ENCODE measurements at places on chromosomes 2 and 18.

- no peaks in the 10 kb centered on the region for H3K4me1 ChIP-seq
- no peaks in the 10 kb centered on the region for H3K27me3 ChIP-seq
- DNase-seq = no peak
- H3K36me3 ChIP-seq = no peaks in the 10 kb centered on the region
- no peak overlapping the region for H3K27ac ChIP-seq
- H3K4me3 ChIP-seq = no peak overlapping the region
These were observed 739.5 kb upstream of the CDH2 start for GRCh38 chr18:28916456-28916855.

DNA sequence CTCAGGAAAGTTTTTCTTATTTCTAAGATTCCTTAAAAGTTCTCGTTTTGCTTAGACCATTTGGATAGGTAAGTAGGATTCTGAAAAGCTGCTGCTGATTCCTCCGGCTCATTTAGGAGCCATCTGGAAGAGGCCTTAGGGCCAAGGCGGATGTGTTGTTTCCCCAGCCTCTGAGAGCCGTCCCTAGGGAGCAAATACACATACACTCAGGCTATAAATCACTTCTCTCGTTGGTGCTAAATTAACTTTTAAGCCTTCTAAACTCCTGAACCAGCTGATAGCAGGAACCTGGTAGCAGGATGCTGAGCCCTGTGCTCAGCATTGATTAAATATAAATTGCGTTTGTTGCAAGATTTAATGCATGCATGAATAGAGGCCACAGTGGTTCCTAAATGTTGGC, 109.8 kb downstream of the ADCYAP1 start:
- H3K4me3 ChIP-seq = no peak overlapping the region
- no peaks in the 10 kb centered on the region for H3K36me3 ChIP-seq
- no peaks in the 10 kb centered on the region for H3K27me3 ChIP-seq
- no peak for DNase-seq
- peaks cover 20% of the 10 kb centered on the region for H3K4me1 ChIP-seq

DNA sequence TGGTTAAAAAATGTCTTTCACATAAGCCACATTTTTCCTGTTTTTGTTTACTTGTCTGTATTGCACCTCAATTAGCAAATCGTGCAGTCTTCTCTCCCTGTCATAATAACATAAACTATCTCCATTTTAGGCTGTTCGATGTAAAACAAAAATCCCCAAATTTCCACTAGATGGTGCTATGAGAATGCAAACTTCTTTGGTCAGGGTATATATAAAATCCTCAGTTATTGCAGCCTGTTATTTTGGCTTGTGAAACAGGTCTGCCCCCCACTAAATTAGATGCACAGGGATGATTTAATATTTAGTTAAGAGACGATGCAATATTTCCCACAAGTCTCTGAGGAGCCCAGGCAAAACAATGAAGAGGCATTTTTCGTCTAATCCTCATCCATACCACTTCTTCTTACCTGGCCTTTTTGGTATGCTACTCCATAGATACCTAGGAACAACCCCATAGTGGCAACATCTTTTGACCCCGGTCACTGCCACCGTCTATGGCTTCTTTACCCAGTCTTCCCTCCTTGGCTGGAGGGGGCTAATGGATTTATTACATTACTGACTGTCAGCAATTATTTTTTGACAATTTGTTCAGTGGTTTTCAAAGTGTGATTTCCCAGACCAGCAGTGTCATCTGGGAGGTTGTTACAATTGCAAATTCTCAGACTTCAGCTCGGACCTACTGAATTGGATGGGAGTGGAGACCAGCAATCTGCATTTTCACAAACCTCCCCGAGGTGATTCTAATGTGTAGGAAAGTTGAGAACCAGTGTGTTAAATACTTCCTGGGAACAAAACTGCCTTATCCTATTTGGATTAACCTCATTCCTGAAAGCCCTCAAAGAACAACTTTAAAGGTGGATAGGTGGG, 117.4 kb upstream of the CWC22 start:
- no peak overlapping the region for H3K4me3 ChIP-seq
- no peaks in the 10 kb centered on the region for H3K27me3 ChIP-seq
- no peaks in the 10 kb centered on the region for H3K36me3 ChIP-seq
- peaks cover 3% of the 10 kb centered on the region for H3K4me1 ChIP-seq

GRCh38 chr2:134140251-134140661, 113.6 kb upstream of the MGAT5 start:
- H3K4me1 ChIP-seq = peaks cover 25% of the 10 kb centered on the region
- H3K27ac ChIP-seq = no peak overlapping the region
- no peaks in the 10 kb centered on the region for H3K36me3 ChIP-seq
- no peak overlapping the region for H3K4me3 ChIP-seq

DNA sequence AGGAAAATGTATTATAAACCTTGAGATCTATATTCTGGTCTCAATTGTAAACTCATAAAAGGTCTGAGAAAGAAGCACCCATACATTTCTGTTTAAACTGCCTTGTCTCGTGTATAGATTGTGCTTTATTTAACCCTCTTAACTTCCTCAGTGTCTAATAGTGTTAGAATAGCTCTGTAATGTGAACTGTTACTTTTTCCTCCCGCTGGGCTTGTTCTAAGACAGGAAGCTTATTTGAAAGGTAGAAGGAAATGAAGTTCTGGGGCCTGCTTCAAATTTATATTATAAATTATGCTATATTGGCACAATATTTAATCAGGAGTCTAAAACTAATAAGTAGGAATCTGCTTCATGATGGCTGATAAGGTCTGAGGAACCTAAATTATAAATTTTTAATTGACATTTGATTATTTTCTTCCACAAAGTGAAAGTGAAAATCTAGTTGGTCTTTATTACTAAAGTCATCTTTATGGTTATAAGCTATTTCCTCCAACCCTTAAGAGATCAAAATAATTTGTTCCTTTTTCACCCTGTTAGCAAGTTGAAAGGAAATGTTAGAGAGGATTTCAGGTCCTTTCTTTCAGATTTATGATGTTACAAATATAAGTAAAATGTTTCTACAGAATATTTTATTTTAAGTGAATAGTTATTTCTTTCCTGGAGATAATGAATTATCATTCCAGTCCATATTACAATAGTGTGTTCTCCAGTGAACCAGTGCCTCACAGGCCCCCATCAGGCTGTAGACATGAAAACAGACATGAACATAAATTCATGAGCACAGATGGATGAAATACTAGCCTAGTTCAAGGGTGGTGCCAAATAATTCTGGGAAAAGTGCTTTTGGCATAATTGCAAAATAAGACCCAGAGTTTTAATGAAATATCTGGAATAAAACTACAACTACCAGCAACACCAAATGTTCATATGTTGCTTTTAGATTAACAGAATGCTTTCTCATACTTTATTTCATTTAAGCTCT, 7.9 kb downstream of the MFSD6 start:
- no peaks in the 10 kb centered on the region for H3K27me3 ChIP-seq
- H3K4me3 ChIP-seq = no peak overlapping the region
- no peak for DNase-seq
- H3K36me3 ChIP-seq = no peaks in the 10 kb centered on the region
- H3K27ac ChIP-seq = no peak overlapping the region
- peaks cover 5% of the 10 kb centered on the region for H3K4me1 ChIP-seq

DNA sequence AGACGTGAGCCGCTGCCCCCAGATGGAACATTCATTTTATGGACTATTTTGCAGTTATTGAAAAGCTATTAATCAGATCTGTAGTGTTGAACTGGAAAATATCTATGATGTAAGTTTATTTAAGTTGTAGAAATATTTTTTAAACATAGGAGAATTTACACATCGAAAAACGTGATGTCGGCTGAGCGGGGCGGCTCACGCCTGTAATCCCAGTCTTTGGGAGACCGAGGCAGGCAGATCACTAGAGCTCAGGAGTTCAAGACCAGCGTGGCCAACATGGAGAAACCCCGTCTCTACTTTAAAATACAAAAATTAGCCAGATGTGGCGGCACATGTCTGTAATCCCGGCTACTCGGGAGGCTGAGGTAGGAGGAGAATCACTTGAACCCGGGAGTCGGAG, 2.0 kb upstream of the TIA1 start:
- no peaks in the 10 kb centered on the region for H3K4me1 ChIP-seq
- H3K4me3 ChIP-seq = no peak overlapping the region
- DNase-seq = no peak
- no peaks in the 10 kb centered on the region for H3K27me3 ChIP-seq

DNA sequence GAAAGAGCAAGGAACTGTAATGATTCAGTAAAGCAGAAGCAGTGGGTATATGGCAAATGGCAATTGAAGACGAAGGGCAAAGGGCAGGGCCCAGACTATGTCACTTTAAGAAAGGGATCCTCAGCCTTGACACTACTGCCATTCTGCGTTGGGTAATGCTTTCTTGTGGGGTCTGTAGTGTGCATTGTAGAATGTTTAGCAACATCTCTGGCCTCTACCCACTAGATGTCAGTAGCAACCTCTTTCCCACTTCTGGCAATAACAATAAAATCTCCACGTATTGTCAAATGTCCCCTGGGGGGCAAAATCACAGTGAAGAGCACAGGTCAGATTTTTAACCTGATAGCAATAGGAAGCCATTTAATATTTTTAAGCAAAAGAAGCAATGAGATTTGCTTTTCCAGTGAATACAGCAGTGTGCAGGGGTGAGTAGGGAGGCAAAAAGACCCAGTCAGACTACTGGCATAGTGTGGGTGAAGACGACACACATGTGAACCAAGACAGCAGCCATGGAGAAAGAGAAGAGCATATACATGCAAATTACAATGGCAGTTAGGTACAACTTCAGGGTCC, 209.5 kb downstream of the DYM start:
- no peaks in the 10 kb centered on the region for H3K27me3 ChIP-seq
- no peaks in the 10 kb centered on the region for H3K4me1 ChIP-seq
- no peak for DNase-seq
- H3K4me3 ChIP-seq = no peak overlapping the region
- no peak overlapping the region for H3K27ac ChIP-seq

DNA sequence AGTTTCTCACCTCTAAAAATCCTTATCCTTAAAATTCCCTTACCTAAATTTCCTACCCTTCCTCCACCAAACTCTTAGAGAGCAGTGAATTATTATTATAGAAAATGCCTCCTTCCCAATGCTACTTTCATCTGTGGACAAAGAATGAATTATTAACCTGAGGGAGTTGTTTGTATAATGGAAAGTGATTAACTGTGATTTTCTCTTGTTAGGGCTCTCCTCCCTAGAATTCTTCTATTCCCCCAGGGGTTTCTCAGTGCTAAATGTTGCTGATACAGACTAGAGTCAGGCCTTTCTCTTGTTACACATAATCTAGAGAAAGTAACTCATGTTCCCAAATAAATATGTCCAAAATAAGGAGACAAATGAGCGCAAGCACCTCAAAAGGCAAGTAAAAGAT, 23.3 kb downstream of the EPB41L5 start:
- H3K36me3 ChIP-seq = no peaks in the 10 kb centered on the region
- no peak overlapping the region for H3K4me3 ChIP-seq
- H3K4me1 ChIP-seq = no peaks in the 10 kb centered on the region
- no peak overlapping the region for H3K27ac ChIP-seq

DNA sequence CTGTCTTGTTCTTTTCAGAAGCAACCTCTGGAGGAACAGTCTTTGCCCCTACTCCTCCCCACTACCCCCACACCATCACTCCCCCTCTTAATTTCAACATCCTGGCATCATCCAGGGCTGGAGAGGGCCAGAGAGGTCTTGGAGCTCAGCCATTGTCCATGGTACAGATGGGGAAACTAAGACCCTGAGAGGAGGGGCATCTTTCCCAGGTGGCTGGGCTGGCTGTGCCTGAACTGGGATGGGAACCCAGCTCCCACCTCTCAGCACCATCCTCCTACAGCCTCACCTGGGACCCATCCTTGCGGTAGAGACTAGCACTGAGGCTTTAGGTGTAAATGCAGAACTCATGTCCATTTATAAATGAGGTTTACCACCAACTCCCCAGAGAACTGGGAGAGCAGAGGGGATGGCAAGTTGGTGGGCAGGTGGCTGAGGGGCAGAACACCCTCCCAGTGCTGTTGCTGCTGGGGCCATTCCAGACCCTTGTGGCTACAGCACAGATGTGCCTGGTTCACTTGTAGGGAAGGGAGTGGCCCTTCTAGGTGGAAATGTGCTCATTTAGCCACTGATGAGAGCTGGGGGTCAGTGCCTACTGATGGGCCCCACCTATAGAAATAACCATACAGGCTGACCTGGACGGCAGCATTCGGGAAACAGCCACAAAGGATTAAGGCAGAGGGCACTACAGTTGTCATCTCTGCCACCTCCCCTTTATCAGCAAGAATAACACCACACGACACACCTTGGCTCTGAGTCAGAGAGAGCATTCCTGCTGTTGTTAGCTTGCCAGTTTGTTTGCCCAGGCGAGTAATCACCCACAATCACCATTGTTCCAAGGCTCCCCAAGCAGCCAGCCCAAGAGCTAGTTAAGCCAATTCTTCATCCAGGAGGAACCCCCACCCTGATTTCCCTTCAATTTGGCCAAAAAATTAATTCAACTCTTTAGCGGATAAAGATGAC, 2.1 kb downstream of the MLPH start:
- peak overlapping the region; percentile 41 for H3K4me3 ChIP-seq
- peaks cover 12% of the 10 kb centered on the region for H3K36me3 ChIP-seq
- DNase-seq = no peak
- peaks cover 25% of the 10 kb centered on the region for H3K4me1 ChIP-seq
- peaks cover 6% of the 10 kb centered on the region for H3K27me3 ChIP-seq

DNA sequence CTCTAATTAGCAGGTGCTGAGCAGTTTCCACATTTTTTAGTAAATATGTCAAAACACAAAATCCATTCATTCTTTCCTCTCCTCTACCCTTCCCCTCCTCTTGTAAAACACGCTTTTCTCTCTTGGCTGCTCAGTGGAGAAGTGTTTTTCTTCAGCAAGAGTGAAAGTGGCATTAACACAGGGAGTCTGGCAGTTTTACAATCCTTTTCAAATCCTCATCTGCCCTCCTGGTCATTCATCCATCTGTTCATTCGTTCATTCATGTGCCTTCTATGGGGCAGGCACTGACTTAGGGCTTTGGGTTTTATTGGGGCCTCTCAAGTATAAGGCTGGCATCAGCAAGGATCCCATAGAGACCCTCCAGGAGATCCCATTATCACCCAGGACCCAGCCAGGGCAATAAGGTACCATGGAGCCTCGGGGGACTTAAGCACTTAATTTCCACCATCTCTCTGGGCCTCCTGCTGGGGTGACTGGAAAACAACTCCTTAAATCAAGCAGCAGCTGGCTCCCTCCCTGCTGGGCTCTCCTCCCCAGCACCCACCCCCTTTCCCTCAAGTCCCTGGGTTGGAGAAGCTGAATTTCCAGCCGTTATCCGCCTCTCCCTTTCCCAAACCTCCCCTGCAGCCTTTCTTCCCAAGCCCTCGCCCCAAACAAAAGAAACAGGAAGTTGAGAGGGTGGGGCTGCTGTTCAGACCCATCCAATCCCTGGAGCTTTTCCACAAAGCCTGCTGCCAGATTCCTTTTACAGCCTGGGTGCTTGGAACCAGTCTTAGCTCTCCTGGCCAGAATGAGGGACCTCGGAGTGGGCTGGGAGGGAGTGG, 32.6 kb downstream of the MARCHF4 start:
- H3K36me3 ChIP-seq = no peaks in the 10 kb centered on the region
- peak overlapping the region; percentile 58 for H3K27ac ChIP-seq
- H3K4me1 ChIP-seq = peaks cover 30% of the 10 kb centered on the region
- no peaks in the 10 kb centered on the region for H3K27me3 ChIP-seq
- DNase-seq = peak; percentile 70

GRCh38 chr2:168632709-168633121, 169.7 kb upstream of the NOSTRIN start:
- peaks cover 4% of the 10 kb centered on the region for H3K4me1 ChIP-seq
- H3K36me3 ChIP-seq = no peaks in the 10 kb centered on the region
- no peaks in the 10 kb centered on the region for H3K27me3 ChIP-seq
- no peak overlapping the region for H3K4me3 ChIP-seq
